ENCODE measurements at places on chromosomes 7 and 10.

- DNase-seq, result no peak
Measured at GRCh38 chr10:132907821-132908620, 34.3 kb downstream of the CFAP46 start.

- no peak for DNase-seq
Measured at GRCh38 chr7:919114-919442, 35.4 kb downstream of the ADAP1 start.

- no peak for DNase-seq
Measured at GRCh38 chr10:117964536-117964935, 82.2 kb downstream of the RAB11FIP2 start.

DNA sequence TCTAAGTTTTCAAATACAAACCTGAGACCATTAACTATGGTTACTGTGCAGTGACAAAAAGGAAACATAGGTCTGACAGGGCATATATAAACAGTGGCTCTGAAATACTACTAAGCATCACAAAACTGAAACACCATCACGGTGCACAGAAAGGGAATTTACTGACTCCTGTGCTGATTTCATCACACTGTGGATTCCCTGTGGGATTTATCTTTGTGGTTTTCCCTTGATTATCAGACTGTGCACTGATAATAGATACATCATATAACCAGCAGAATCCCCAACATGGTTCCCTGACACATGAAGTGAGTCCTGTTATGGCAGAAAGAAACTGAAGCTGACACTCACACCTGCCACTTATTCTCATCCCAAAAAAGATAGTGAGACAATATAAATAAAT lies 676.3 kb upstream of the KCND2 start:
- DNase-seq, result no peak

GRCh38 chr10:132306864-132307751 lies 642 bp downstream of the STK32C start:
- DNase-seq, result no peak

DNA sequence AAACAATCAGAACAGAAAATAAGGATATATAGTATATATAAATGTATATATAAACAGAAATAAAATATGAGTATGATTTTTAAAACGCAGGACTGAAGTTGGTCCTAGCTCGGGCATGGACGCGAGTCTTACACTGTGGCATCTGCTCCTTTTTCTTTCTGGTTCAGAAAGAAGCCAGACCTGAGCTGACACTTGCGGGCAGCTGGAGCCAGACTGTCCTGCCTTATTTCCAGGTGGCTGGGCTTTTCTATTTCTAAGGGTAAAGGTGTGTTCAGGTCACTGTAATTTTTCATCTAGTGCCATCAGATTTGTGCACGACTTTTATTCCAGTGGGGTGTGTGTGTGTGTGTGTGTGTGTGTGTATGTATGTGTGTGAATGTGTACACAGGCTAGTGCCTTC lies 166.4 kb downstream of the GALNT17 start:
- no peak for DNase-seq

GRCh38 chr7:153891990-153892389 lies 160.2 kb upstream of the DPP6 start:
- DNase-seq, result no peak

- DNase-seq, result no peak
Measured at GRCh38 chr10:76281659-76282058, 850.2 kb downstream of the LRMDA start.

DNA sequence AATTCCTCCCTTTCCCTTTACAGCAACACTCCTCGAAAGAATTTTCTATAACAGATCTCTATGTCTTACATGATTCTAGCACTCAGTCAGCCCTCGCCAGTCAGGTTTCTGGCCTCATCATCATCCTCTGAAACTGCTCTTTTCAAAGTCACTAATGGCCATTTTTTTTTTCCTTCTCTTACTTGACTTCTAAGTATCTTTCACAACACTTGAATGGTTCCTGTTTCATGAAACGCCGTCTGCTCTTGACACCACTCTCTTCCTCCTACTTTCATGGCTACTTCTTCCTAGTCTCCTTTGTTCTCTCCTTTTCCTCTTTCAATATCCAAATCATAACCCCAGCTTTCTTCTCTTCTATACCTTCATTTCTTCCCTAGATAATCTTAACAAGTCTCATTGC lies 100.5 kb upstream of the NRP1 start:
- no peak for DNase-seq

DNA sequence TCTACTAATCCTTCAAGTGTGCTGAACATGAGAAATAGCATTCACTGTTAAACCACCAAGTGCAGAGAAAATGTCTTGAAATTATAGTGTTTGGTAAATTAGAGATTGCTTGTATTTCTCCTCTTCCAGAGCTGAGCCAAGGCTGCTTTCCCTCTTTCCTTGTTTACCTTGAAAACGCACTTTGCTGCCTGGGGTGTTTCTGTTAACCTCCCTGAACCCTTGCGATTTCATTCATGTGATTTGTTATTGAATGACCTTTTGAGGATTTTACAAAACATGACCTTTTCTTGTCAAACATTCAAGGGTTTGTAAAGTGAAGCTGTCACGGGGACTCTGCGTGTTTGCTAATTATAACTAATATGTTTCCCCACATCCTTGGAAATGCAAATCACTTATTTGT lies 169.4 kb downstream of the LRMDA start:
- no peak for DNase-seq

- no peak for DNase-seq
Measured at GRCh38 chr10:86162696-86163400, 203.7 kb downstream of the GRID1 start.

- no peak for DNase-seq
Measured at GRCh38 chr7:134293002-134293740, 23.6 kb downstream of the SLC35B4 start.

DNA sequence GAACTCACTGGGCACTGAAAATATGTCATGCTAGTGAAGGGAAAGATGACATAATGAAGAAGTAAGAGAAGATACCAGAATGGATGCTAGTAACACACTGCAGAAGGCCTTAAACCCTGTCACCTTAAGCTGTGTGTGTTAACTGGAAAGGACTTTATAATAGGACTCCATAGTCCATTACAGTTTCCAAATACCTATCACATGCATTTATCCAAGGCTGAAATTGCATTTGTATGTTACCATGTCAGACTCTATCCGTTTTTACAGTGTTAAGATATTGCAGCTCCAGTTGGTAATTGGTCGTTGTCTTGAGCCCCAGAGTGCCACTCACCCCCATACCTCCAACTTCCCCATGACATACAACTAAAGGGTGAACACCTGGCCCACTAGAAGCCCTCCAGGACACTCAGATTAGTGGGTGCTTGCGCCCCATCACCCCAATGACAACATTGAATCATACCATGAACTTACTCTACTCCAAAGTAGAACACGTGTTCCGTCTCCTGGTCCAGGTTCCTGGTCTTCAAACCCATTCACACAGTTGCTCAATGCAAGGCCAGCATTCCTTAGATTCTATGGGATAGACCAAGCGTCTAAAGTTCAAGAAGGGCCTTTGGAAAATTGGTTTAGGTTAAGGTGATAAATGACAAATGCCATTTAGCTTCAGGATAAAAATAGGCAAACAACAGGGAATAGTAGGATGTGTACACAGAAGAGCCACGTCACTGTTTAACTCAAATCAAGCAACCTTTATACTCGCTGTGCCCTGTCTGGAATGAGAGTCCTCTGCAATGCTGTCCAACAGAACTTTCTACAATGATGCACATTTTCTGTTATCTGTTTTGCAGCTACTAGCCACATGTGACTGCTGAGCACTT lies 2.1 kb upstream of the RAPGEF5 start:
- no peak for DNase-seq

DNA sequence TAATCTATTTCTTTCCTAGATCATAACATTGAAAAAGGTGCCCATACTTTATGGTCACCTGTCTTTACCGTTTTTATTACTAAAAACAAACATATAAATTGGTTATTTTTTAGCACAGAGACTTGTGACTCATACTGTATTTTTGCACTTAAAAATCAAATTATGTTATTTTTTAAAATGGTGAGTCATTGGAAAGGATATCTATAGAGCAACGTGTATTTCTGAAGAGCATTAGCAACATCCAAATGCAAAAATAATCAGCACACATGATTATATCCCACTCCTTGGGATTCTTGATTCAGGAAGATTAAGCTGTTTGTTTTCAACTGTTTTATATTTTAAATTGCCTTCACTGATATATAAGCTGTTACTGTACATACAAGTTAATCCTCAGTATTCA lies 40.7 kb upstream of the FMC1 start:
- DNase-seq, result no peak

DNA sequence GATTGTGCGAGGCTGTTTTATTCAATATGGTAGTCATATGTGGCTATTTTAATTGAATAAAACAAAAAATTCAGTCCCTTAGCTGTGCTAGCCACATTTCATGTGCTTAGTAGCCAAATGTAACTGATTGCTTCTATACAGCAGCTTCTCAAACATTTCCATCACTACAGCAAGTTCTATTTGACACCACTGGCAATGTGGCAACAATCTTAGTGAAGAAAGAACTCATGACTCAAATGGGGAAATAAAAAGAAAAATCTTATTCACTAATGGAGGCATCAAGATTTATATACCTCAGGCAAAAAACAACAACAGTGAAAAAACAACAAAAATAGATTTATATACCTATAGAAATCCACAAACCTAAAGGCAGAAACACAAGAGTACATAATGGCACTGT lies 17.9 kb downstream of the SEM1 start:
- no peak for DNase-seq

GRCh38 chr10:44571701-44572100 lies 186.8 kb upstream of the CXCL12 start:
- no peak for DNase-seq

DNA sequence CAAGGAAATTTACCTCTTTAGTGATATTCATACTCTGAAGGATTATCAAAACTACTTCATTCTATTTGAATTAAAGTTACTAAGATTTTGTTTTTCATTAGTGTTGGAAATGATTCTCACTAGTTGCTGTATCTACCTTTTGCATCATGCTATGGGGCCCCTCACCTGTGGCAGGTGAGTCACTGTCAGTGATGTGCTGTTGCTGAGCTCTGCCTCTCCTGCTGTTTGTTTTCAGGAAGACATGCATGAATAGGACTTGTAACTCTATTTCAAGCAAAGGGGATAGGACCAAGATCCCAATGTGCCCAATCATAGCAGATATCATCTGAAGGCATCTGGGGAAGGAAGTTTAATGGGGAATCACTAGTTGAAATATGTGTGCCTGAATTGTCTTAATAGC lies 57.4 kb upstream of the AGR3 start:
- DNase-seq, result no peak

GRCh38 chr7:82481499-82482097 lies 38.0 kb upstream of the CACNA2D1 start:
- DNase-seq, result no peak

GRCh38 chr7:25075459-25075858 lies 49.6 kb downstream of the CYCS start:
- DNase-seq, result no peak

GRCh38 chr10:80077869-80078447 lies 507 bp upstream of the TMEM254 start:
- DNase-seq, result no peak

- DNase-seq, result no peak
Measured at GRCh38 chr7:29598137-29598536, 34.5 kb downstream of the PRR15 start.

- no peak for DNase-seq
Measured at GRCh38 chr7:140312141-140312846, 86.0 kb downstream of the SLC37A3 start.

DNA sequence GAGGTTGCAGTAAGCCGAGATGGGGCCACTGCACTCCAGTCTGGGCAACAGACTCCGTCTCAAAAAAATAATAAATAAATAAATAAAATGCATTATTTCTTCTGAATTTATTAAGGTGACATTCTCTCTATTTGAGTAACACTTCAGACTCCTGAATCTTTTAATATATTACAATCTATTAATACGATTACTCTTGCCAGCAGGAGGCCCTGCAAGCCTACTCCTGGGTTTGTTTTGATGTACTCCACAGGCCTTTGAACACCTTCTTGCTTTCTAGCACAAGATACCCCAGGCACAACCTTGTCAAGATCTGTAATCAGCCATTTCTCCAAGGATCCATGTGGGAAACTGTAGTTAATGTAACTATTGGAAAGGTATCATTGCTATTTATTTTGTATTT lies 63.5 kb downstream of the COBL start:
- no peak for DNase-seq

DNA sequence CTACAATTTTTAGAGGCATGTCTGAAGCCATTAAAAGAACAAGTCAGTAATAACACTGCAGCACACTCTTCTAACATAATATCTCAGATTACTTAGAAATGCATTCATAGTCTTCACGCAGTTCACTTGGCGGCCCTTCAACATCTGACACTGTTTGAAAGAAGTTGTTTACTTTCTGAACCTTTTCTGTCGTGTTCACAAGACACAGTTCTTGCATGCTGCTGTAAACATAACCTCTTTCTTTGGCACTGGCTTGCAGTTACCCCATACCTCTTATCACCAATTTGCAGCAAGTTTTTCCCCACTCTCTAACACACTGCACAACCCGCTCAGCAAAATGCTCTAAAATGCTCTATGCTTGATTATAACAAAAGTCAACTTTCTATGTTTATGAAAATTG lies 12.0 kb downstream of the PIP4K2A start:
- DNase-seq, result no peak

GRCh38 chr10:47079204-47079580 lies 168.0 kb downstream of the PTPN20 start:
- DNase-seq, result no peak

DNA sequence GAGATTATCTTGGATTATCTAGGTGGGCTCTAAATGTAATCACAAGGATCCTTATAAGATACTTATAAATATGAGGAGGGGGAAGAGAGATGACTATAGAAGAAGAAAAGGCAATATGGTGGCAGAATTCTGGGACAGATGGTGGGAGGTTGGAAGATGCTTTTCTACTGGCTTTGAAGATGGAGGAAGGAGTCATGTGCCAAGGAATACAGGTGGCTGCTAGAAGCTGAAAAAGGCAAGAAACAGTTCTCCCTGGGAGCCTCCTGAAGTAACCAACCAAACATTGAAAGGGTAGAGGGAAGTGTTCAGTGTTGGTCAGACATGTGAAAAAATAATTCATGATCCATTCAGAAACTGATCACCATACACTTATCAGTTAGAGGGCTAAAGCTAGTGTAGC lies 213.3 kb downstream of the WDR11 start:
- no peak for DNase-seq
